Stimulated activated CD4-positive, alpha-beta T cell treated with anti-CD3 and anti-CD28 coated beads, Interleukin-15, amount 100 ng/mL, for 24 hours (primary cell): ENCODE measurements at places on chromosomes 12 and 14.

- no peak for DNase-seq
Measured at GRCh38 chr12:49033611-49034285, 15.2 kb upstream of the PRKAG1 start.

- no peak for DNase-seq
Measured at GRCh38 chr12:28710882-28711281, 438.2 kb upstream of the FAR2 start.

- DNase-seq: no peak
Measured at GRCh38 chr14:71246539-71246938, 339.3 kb downstream of the PCNX1 start.

DNA sequence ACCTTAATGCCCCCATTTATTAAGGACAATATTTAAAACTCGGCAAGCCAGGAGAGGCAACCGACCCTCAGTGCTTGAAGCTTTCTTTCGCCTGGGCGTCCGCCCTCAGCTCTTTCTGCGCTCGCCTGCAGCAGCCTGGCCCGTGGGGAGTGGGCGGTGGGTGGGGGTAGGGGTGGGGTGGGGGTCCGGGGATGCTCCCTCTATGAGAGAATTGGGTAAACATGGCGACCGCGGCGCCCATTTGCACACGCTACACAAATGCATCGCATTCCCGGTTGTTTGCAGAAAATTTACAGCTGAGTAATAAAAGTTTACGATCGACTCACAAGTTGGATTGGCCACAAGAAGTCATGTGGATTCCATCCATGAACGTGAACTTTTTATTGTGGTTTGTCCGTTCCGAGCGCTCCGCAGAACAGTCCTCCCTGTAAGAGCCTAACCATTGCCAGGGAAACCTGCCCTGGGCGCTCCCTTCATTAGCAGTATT lies 7.7 kb downstream of the HOXC8 start:
- DNase-seq: no peak

GRCh38 chr12:57549909-57550640 lies at the start of gene KIF5A:
TSS of gene KIF5A (plus strand) at chr12:57550044. CDS start at chr12:57550272, 228 bp downstream.
- DNase-seq: peak; percentile 76

DNA sequence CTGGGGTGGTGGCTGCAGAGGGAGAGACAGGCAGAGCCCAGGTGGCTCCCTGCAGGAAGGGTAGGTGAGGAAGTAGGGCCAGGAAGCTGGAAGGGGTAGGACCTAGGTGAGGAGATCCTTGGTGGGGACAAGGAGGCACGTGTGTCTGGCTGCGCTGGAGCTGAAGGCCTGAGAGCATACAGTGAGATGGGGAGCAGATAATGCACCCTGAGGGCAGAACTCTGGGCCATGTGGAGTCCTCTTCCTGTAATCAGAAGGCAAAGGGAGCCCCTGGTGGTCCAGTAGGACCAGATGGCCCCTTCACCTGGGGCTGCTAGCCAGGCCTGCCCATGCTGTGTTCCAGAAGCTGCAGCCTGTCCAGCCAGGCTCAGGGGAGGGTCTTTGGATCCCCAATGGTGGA lies 15.3 kb upstream of the KRT80 start:
- no peak for DNase-seq

DNA sequence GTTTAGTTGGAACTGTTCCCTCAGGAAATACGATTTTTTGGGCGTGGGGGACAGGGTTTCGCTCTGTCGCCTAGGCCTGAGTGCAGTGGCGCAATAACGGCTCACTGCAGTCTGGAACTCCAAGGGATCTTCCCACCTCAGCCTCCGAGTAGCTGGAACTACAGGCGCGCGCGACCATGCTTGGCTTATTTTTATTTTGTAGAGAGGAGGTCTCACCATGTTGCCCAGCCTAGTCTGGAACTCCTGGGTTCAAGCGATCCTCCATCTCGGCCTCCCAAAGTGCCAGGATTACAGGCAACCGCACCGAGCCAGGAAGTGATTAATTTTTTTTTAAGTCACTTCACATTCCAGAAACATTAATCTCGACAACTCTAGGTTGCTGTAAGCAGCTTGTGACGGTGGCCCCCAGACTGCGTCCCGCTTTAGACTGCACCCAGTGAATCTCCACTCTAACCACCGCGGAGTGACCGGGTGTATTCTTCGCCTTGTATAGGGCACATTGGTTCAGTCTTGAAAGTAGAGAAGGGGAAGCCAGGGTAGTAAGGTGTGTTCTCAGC lies 830 bp upstream of the MIS18BP1 start:
- DNase-seq: peak; percentile 19
